ENCODE measurements at places on chromosomes 12 and 14.

GRCh38 chr14:100056964-100057795 is 8.0 kb upstream of the EVL start:
- DNase-seq: no peak

- DNase-seq: no peak
These were observed 305.3 kb downstream of the MED13L start for GRCh38 chr12:115972241-115972640.

DNA sequence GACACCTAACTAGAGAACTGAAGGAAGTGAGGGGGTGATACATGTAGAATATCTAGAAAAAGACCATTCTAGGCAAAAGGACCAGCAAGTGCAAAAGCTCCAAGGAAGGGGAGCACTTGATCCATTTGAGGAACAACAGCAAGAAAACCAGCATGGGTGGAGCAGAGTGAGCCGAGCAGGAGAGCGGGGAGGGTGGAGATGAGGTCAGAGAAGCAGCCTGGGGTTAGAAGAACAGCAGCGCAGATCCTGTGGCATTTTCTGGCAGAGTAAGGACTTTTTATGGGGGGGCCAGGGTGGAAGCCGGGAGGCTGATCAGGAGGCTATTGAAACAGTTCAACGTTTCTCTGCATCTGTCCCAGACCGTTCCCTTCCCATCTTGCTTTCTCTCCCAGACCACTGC is 24.5 kb upstream of the TMCC3 start:
- DNase-seq: no peak

DNA sequence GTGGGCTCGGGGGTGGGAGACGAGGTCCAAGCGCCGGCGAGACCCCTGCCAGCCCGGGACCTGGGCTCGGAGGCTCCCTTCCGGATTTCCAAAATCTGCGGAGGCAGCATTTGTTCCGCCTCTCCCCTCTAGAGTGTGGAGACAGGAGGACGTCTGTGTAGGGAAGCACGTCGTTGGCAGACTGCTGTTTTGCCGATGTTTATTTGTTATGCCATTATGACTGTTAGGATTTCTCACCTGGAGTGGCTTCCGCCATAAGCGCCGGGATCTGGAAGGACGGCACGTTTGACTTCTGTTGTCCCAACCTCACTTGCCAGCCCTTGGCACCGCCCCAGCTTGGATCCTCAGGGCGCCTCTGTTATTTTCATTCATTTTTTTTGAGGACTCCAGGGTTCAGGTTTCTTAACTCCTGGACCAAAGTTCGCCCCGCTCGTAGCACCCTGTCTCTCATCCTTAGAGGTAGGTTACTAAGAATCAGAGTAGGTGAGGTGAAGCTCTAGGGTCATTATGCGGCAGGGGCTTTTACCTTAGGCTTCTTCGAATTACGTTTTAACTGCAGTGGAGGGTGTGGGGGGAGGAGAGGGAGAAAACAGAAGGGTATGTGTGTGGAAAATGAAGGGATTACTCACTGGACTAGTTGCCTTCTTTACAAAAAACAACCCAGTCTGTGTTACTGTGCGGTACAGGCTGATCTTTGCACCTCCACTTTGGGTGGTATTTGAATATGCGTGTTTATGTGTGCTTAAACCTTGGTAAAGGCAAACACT is 547 bp upstream of the PYGL start:
- no peak for DNase-seq

DNA sequence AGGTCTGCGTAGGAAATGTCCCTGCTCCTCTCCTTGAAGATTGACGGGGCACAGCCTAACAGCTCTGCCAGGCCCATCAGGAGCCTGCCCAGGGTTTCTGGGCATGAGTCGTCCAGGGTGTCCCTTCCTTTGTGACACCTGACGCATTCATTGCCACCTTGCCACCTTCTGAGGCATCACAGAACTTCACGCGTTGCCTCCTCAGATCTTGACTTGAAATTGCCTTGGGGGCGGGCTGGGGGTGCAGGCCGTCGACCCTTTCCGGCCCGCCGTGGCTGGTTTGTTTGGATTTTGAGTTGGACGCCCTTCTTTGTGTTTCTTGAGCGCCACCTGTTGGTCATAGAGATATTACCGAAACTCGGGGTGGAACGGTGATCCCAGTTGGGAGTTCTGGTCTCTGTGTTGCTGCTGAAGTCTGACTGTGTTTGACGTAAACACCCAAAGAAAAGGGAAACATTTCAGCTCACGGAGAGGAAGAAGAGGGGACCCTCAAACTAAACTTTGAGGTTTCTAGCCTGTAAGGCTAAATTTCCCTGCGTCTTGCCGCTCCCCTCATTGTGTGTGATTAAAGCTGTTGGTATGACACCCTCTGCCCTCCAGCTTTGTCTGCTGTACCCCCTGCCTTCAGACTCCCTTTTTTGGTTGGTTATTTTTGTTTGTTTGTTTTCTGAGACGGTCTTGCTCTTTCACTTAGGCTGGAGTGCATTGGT is 44.6 kb downstream of the MLXIP start:
- peak; percentile 61 for DNase-seq

DNA sequence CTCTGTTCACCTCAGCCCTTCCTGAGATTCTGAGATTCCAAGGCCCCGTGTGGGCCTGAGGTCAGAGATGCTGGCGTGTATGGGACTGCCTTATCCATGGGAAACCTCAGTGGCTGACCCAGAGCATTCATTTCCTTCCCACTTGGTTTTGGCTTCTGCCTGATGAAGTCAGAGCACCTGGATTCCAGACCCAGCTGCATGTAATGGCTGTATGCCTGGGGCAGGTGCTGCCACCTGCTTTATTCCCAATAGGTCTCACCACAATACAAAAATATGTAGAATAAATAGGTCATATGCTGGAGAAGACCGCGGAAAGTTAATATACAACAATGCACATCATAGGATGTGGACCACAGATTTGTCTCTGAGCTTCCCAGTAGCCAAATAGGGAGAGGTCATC is 25.6 kb downstream of the FIGNL2 start:
- DNase-seq: no peak

GRCh38 chr14:50381823-50382287 is 14.8 kb downstream of the CDKL1 start:
- no peak for DNase-seq

Data from activated CD8-positive, alpha-beta memory T cell treated with anti-CD3 and anti-CD28 coated beads for 48 hours (primary cell).